ENCODE measurements at places on chromosomes 3 and 15.

GRCh38 chr3:45785605-45786150 is 10.7 kb downstream of the SLC6A20 start:
- no peak for DNase-seq

DNA sequence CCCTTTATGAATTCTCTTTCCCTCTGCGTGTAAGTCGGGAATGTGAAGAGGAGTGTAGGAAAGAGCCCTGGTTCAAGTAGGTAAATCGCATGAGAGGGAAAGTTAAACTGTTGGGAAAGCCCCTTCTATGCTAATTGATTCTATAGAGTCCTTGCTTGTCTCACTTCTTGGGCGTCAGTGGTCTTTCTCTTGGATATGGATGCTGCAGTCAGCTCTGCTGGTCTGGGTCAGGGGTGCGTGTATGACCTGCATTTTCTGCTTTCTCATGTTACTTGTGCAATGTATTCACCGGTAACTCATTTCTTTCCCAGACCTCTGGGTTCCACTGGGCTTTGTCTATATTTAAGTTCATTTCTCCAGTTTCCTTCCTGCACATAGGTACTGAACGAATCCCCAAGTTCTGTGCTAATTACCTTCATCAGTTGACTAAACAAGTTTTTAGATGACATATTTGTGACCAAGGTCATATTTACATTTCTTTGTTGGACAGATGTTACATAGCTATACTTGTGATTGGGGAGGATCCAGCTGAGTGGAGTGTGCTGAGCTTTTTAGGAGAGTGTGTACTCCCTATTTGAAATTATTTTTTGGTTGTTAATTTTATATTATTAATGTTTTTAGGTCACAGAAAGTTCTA is 1.4 kb downstream of the SETD5 start:
- DNase-seq, result peak; percentile 27

DNA sequence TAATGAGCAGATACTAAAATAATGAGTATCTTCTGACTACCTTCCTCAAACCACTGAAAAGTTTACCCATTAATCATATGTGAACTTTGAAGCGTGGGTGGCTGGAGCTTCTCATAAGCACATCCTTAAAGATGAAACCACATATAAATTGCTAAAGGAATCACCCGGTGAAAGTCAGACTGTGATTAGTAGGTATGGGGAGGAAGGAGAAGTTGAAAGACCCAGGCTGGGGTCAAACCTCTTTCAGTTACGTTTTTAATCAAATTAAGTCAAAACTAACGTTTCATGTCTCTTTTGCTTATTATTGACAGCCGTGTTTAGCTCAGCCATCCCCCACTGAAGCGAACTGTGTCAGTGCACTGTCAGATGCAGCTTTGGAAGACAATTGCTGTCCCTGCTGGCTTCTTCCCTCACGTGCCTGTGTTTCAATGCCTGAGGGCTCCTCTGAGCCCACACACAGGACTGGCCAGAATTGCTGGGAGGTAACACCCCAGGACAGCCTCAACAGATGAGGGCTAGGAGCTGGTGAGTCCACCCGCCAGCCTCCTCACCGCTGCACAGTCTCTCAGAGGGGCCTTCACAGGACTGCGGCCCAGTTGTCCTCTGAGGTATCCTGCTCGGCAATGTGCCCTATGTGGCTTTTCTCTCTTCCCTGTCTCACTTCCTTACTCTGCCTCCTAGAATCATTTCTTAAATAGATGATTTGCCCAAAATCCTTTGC is 29.3 kb upstream of the SH3BP5 start:
- DNase-seq, result peak; percentile 42

DNA sequence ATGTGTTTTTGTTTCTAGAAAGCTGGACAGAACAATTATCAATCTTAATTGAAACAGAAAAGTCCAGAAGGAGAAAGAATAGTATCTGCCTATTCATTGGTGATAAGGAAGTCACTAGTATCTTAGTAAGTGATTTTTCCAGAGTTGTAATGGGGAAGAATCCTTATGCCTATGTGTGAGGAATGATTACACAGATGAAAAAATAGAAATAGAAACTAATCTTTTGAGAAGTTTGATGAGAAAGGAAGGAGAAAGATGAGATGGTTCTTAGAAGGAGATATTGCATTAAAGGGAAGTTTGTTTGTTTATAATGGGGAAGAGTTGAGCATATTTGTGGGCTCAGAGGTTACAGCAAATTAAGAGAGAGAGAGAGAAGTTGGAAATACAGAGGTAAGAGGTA is 42.7 kb upstream of the CBLB start:
- DNase-seq, result no peak

GRCh38 chr3:194387926-194388418 is 11.1 kb downstream of the GP5 start:
- no peak for DNase-seq

GRCh38 chr3:42655331-42655888 is 1.9 kb downstream of the ZBTB47 start:
- DNase-seq, result no peak

DNA sequence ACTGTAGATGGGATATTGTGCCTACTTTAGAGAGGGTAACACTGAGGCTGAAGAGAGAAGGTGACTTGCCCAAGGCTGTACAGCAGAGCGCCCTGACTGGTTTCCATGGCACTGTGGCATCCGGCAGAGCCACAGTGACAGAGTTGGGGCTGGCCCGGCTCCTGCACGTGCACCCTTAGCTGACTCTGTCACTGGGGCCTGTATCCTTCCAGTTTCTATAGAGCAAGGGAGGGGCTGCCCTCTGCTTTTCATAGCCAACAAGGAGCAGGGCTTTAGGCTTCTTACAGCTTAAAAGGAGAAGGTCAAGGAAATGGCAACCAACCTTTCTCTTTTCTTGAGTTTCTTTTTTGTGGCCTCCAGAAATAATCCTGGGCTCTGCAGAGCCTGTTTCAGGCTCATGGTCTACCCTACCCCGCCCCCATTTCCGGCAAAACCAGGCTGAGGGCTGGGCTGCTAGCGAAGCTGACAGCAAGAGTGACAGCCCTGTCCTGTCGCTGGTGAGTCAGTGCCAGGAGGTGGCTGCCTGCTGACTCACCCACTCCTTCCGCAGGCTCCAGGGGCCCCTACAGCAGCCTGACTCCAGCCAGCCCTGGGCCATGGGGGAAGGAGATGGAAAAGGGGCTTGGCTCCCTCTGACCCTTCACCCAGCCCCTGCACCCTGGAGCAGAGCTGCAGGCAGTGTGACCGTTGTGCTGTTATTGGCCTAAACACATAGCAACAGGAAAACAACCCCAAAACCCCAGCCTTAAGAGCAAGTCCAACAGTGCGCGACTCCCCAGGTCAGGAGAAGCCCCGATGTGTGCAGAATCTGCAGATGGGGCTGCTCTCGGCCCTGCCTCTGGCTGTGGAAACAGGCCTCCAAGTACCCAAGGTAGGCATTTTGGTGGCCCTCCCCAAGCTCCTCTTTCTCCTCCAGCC is 29.8 kb downstream of the SLC6A6 start:
- DNase-seq, result peak; percentile 96

DNA sequence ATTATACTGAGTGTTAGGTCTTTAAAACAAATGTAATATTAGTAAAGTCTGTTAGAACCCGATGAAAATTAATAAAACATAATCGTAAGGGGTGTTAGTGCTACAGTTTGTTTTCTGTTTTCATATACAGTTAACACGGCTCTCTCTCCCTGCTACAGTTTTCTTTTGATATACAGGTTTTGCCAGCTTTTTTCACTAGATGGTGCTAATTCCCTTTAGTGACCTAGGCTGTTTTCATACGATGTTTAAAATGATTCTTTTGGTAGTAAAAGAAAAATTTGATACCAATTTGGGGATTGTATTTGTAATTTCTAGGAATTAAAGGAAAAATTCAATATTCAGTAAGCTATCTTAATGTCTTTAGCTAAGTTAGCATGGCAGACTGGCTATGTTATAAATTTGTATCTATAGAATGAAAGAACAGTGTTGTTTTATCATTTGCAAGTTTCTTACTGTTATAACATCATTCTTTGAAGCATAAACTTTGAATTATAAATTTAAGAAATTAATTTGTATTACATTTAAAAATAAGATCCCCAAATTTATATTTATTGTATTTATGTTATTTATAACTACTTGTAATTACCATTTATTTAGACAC is 11.5 kb downstream of the APH1B start:
- DNase-seq, result no peak

DNA sequence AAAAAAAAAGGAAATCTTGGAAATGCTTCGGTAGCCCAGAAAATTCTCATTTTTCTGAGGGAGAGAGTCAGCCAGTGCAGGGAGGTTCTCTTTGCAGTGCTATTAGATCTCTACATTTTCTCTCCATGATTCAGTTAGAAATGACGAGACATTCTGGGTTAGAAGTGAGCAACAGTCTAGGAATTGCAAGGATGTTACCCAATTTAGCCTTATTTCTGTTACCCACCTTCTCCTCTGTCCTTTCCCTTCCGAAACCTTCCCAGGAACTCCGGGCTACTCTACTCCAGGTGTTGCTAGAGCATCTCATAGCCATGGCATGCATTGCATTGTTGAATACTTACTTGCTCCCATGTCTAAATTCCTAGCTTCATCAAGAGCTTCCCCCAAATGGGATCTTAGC is 106.8 kb downstream of the EDEM1 start:
- DNase-seq, result no peak

- no peak for DNase-seq
These were observed 36.0 kb downstream of the AQR start for GRCh38 chr15:34933432-34933975.

DNA sequence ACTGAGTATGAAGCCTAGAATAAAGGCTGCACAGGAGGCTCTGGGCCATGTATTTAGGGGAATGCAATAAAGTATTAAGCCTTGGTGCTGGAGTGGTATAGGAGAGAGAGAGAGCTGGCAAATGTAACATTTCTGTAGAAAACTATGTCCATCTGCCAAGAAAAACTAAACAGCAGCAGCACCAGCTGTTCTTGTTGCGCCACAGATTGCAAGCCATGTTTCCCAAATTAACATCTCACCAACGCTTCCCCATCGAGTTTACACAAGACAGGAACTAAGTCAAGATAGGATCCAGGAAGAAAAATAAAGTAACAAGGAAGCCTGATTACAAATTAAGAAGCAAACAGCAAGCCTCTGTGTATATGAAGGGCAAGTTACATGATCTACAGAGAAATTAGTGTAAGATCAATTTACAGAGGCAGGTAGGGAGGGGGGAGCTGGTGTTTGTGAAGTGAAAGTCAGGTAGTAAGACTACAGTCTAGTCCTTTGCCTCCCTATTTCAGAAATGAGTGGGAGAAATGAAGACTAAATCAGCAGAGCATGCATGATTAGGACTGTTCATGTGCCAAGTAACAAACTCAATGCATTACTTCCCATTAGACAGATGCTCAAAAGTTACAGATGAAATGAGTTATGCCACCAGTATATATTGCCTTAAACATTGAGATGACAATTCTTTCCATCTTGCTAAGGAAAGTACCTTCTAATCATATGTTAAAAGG is 900.5 kb downstream of the EPHA3 start:
- DNase-seq, result no peak

DNA sequence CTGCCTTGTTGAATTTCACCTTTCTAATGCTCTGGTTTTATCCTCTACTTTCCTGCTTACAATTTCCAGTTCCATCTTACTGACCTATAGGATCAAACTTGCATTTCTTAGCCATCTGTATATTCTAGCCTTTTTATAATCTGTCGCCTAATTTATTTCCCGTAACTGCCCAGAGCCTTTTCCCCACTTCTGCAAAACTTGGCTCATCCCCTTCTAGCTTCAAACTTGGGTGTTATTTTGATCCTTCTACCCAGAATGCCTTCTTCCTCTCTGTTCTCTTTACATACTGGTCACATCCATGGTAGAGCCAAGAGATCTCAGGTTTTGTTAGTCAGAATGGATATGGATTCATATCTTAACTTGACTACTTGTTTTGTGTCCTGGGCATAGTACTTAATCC is 2.6 kb downstream of the SACM1L start:
- no peak for DNase-seq

DNA sequence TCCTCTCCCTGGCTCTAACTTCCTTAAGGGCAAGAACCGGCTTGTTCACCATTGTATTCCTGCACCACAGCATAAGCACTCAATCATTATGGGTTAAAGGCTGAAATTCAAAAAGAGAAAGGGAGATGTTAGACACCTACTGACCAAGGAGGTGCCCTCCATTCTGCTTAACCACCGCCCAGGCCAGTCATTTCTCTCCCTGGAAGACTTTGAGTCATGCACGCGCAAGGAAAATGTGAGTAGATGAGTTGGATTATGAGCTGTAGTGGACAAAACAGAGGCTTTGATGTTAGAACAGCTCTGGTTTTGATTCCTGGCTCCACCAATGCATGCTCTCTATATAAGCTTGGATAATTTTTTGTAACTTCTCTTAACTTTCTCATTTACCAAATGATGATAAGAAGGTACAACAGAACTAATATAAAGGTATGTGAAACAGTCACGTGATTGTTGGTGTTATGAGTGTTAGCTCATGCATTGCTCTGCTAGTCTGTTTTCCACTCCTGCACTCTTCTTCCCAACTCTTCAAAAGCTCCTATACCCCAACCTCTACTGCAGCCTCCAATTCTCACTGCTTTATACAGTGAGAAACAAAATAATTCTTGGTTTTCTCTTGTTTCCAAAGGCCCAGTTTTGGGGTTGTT is 148.4 kb upstream of the ATP11B start:
- DNase-seq, result no peak

DNA sequence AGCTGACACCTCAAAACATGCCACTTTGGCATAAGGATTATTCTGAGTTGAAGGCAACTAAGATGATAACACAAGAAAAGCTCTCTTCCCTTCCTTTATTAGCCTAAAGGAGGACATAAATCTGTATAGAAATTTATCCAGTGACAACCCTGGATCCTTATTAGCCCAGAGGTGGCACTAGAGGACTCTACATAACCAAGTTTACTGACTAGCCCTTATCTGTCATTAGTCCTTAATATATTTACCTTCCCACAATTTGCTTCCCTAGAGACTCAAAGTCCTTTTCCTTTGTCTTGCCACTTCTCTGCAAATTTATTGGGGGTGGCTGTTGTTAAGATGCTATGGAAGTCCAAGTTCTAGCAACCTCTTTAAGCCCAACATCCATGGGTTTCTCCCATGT is 26.7 kb downstream of the CEP70 start:
- DNase-seq, result no peak

- no peak for DNase-seq
These were observed 703.2 kb downstream of the NLGN1 start for GRCh38 chr3:174100744-174101143.

- DNase-seq, result no peak
These were observed 303.5 kb downstream of the PTPRG start for GRCh38 chr3:61864886-61865285.

DNA sequence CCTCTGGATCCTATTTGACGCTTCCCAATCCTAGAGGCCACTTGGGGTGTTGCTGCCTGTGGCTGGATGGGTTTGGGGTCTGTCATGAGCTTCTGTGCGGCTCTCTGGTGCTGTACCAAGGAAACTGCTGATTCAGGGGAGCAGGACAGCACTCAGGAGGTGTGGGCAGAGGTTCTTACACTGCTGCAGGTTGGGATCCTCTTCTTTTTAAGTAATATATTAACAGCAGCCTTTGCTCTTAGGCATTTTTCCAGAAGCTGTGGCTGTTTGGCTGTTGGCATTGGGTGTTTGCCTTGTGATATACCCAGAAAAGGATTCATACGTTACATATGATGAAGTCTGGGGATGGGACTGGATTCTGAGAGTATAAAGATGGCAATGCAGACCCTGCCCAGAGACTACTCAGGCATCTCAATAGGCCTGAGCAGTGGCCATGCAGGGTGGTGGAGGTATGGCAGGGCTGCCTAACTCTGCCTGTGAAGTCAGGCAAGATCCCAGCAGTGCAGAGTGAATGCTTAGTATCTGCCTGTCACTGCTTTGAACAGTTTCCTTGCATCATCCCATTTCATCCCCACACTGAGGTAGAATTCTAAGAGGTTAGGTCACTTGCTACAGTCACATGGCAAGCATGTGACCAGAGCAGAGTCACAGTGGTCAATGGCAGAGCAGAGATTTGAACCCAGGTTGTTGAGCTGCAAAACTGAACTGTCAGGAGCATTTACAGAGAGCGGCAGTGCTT is 3.9 kb downstream of the ABHD6 start:
- no peak for DNase-seq

All from activated CD4-positive, alpha-beta memory T cell treated with anti-CD3 and anti-CD28 coated beads, Interleukin-2, amount 10 ng/mL, durations not matched to agents 7 days and 5 days (primary cell).